ENCODE measurements at places on chromosomes 6 and 20. TPM values are rescaled to one million over a fixed set of nuclear protein-coding genes. Genes with fewer than 3 reads are reported as not detected.

GRCh38 chr20:9368893-9369292, 145.5 kb upstream of the LAMP5 start:
- no peak for DNase-seq

Gene SSTR4
- not detected for polyA plus RNA-seq

GRCh38 chr20:31706607-31707257, 15.9 kb downstream of the BCL2L1 start:
- DNase-seq, result no peak

DNA sequence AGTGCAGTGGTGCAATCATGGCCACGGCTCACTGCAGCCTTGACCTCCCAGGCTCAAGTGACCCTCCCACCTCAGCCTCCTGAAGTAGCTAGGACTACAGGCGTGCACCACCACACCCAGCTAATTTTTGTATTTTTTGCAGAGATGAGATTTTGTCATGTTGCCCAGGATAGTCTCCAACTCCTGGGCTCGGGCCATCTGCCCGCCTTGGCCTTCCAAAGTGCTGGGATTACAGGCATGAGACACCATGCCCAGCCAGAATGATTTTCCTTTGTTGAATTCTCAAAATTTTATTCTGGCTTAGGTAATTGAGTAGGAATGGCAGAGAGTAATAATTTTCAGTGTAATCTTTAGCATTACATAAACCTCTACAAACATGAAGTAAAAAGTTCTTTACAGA, 37.1 kb downstream of the SLC16A10 start:
- DNase-seq, result no peak

DNA sequence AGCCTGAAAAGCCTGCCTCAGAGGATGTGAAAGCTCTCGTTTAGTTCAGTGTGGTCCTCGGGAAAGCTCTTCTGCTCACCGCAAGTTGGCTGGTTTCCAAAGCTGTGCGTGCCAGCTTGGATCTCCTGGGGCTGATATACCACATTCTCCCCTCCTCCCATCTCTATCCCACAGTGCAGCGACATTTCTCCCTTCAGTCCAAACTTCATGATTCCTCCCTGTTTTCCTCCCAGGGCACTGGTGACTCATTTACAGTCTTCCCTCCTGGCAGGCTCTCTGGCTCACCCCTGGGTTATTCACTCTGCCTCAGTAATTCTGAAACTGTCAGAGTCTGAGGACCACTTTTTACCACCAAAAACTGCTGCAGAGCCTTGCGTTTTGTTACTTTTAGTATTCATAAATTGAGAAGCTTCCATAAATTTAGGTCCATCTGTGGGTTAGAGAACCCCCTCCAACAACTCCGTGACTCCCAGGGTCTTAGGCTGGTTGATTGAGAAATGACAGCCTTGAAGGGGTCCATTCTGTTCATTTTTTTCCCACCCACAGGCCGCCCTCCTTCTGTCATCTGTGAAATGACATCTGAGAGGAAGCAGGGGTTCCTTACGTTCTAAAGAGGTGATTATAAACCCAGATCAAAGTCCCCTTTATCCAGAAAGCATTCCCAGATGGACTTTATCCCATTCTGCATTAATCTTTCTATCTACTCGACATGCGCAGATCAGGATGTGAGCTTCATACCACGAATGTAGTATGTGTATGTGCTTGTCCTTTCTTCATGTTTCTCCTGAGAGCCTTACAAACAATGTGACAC, 6.1 kb downstream of the TRIM10 start:
- no peak for DNase-seq

GRCh38 chr6:149438855-149439254, 38.8 kb downstream of the SUMO4 start:
- no peak for DNase-seq

GRCh38 chr20:41133709-41134361, 3.5 kb upstream of the PLCG1 start:
- DNase-seq, result no peak

Gene BTNL2
- 1.8 TPM for polyA plus RNA-seq

DNA sequence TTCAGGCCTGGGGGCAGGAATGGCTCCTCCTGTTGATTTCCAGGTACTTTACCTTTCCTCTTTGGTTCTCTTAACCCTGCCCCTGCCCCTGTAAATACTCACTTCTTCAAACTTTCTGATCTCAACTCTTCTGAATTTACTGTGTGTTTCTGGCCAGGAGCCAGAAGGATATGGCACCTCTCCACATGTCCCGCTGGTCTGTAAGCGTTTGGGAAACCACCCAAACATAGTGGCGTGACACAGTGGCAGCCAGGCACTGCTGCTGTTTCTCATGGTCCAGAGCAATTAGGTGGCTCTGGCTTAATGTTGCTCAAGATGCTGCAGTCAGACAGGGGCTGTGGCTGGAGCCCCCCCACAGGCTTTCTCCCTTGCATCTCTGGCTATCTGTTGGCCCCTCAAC, 374.5 kb downstream of the RNGTT start:
- no peak for DNase-seq

Gene NKX2-2
- not detected for polyA plus RNA-seq

Gene HCRTR2
- 0.17 TPM for polyA plus RNA-seq

Gene SNAP91
- 0.52 TPM for polyA plus RNA-seq

GRCh38 chr20:64111841-64112641, 4.7 kb upstream of the NPBWR2 start:
- no peak for DNase-seq

All from left renal cortex interstitium (tissue), 4 donors.